ENCODE measurements at places on chromosomes 13 and 19. TPM values are rescaled to one million over a fixed set of nuclear protein-coding genes. Genes with fewer than 3 reads are reported as not detected.

The C19orf73 gene
- 1.3 TPM for total RNA-seq

The EXOC3L2 gene
- 1.3 TPM for total RNA-seq

- DNase-seq: no peak
These were observed 11.6 kb upstream of the RASA3 start for GRCh38 chr13:114143806-114144605.

DNA sequence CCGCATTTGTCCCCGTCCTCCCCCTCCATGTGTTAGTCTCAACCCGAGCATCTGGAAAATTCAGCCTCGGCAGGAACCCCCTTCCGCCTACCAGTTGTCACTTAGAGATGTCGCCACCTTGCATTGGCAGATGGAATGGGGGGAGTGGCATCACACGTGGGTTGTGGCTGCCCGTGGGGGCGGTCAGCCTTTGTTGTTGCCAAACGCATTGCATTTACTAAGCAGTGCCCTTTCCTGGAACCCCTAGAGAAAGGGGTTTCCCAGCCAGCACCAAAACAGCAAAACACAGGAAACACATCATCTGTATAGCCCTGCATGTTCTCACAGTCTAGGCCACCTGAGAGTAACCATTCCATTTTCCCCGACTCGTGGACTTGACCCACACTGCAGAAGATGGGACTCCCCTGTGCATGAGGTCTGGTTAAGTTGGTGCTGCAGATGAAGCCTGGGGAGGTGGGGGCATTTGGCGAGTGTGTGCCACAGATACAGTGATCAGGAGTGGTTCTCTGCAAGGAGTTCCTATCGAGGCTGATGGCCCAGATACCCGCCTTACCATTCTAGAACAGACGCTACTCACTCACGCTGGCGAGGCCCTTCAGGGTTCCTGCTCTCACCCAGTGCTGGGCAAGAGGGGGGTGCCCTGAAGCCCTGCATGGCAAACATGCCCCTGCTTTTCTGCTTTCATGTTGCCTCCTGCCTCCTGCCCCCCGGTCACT lies 38.3 kb downstream of the TMED1 start:
- no peak for DNase-seq

GRCh38 chr13:52706081-52706480 lies 33.5 kb downstream of the CNMD start:
- DNase-seq: no peak

DNA sequence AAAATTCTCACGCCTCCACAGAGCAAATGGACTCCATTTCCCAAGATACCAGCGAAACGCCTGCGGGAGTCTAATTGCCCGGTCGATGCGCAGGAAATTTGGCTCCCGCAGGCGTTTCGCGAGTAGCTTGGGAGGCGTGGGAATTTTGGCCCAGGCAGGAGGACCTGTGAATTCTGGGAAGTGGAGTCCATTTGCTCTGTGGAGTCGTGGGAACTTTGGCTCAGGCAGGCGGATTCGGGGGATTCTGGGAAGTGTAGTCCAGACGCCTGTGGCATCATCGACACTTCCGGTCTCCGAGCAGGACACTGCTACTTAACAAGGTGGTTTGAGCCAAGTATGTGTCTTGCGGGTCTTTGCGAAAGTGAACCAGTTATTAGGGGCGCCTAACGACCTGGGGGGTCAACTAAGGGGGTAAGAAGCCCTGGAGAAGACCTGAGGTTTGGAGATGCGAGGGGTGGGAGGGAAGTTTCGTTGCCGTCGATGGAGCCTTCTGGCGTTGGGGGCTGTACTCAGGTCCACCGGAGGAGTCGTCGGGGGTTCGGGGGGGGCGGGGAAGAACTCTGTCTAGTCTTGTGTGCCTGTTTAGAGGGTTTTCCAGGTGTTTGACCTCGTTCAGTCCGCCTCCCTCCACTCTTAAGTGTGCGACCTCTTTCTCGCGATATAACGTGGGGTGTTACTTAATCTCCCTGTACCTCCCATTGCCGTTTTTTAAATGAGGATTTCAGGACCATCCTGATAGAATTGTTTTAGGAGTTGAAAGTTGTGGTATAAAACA lies at the start of gene ZNF155:
Gene ZNF155 (plus strand): TSS at position 277 of the 775 bp plus-strand sequence. CDS start 4,356 bp downstream, outside the sequence.
- peak; percentile 93 for DNase-seq
